ENCODE measurements at places on chromosomes 2 and 18.

DNA sequence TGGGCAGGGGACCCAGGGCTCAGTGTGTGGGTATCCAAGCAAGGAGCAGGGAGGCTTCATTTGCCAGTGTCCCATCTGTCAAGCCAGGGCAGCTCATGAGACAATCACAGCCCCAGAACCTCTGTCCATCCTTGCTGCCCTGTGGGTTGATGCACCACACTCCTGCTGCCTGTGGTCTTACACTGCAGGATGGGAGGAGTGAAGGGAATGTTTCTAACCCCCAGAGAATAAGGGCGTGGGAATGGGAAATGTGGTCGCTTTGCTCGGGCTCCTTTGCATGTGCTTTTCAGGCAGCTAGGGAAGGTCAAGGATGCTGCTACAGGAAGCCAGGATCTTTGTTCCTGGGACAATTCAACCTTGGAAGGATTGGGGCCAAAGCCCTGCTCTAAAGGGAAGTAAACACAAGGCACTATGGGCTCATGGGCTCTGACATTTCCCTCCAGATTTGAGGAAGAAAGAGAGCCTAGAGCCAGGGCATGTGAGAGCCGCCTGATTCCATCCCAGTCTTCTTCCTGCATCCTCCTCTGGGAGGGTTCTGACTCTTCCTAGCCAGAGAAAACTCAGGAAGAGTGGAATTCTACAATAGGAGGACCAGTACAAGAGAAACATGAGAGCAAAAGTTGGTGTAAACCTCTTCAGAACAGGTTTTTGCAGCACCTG is 18.8 kb upstream of the MAP3K20 start:
- no peak for DNase-seq

- DNase-seq = no peak
Observed at GRCh38 chr2:240431271-240431660, 4.2 kb upstream of the GPC1 start.

DNA sequence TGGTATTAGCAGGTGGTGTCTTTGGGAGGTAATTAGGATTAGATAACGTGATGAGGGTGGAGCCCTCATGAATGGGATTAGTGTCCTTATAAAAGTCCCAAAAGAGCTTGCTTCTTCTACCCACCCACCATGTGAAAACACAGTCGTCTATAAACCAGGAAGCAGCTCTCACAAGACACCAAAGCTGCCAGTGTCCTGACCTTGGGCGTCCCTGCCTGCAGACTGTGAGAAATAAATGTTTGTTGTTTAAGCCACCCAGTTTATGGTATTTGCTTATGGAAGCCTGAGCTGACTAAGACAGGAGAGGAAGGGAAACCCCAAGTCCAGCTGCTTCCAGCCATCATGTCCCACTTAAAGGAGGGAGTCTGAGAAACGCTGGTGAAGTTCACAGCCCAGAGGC is 13.6 kb downstream of the ADI1 start:
- DNase-seq = no peak

DNA sequence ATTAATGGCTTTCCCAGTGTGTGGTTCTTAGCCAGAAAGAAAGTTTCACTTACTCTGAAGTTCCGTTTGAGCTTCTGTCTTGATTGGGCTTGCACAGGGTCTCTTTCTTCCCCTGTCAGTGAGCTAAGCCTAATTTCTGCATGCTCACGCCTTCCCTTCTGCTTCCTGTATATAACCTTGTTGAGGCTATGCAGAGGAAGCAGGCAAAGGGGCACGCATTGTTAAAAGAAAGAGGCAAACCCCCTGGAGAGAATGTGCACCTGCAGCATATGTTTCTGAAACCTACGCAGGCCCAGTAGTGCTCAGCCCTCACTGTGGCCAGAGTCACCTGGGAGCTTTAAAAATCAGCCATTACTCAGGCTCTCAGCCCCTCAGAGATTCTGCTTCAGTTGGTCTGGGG is 14.5 kb upstream of the PLA2R1 start:
- DNase-seq = no peak

GRCh38 chr2:9296559-9296958 is 89.9 kb downstream of the ASAP2 start:
- DNase-seq = no peak

DNA sequence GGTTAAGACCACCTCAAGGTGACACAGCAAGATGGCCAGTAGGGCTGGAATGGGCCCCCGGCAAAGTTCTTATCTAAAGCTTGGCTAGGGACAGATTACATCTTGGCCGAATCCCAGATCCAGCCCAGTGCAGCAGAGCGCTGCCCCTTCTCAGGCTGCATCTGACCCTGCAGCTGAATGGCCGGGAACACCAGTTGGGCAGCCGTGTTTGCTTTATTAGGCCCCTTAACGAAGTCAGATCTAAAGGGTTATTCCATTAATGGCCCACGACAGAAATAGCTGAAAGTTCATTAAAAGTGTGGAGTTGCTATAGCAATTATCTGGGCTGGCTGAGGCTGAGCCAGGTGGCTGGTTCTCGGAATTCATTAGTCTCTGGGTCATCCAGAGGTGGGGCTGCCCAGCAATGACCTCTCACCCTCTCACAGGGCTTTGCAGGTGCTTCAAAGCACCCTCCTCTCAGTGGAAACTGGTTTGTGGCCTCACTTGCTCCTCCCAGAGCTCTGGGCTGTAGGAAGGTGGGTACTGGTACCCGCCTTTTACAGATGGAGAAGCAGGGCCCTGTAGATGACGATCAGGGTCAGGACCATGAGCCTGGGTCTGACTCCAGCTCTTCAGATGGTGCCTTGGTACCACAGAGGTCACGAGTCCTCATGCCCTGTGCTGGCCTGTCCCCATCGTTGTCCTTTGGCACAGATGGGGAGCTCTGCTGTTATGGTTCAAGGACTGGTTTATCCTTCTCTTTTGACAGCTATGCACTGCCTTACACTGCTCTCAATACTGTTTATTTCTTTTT is 68.8 kb downstream of the EMX1 start:
- DNase-seq = no peak

DNA sequence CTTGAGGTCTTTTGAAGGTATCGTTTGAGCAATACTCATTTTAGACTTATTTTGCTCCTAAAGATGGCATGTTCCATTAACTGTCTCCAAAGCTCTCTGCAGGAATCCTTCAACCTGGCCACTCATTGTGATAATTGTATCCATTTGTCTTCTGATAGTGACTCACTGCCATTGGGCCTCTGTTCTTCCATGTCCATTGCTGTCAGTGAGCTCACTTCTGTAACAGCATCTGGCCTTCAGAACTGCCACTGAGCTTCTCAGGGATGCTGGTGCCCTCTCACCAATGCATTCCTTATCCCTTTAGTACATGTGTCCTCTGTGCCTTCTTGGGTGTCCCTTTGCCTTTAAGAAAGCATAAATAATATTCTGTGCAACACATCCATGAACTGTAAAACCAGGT is 71.6 kb downstream of the MREG start:
- DNase-seq = no peak

DNA sequence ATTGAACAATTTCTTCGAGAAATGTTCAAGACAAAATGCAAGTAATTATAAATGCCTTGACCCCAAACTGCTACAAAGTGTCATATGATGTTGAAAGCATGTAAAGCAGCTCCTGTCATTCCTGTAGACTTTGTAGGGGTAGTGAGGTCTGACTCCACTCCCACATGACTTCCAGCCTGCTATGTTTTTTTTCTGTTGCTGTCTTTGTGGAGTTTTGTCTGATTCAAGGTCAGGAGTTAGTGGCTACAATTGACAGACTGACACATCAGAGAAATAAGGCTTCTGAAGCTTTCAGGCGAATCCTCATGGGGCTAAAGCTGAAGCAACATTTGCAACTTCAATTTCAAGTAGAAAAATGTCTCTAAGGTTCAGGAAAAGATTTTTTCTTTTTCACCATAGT is 63.9 kb upstream of the CCDC195 start:
- DNase-seq = no peak

- no peak for DNase-seq
Observed at GRCh38 chr18:2559249-2559648, 12.1 kb downstream of the METTL4 start.

- no peak for DNase-seq
Observed at GRCh38 chr2:172281648-172282570, 145.5 kb upstream of the ITGA6 start.

DNA sequence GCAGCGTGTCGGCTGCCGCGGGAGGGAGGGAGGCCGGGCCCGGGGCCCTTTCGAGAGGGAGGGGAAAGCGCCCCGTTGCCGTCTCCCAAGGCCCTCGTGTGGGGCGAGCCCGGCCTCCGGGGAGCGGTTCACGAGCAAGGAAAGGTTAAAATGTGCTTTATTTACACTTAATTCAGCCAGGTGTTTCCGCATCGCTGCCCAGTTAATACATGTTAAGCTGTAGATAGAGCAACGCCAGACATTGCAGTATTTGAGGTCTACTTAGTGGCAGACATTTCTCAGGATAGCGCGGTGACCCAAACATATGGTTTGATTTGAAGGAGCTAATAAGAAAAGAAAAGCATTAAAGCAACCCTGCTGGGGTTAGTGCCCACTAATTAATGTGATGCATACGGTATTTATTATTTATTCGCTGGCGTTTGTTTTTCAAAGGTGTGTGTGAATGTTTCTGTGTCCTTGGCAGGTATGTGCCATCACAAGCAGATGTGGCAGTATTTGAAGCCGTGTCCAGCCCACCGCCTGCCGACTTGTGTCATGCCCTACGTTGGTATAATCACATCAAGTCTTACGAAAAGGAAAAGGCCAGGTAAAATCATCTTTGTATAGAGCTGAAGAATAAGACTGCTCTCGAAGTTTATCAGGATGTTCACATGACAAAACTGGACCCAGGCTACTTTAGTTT is 571 bp downstream of the EEF1B2 start:
- no peak for DNase-seq

DNA sequence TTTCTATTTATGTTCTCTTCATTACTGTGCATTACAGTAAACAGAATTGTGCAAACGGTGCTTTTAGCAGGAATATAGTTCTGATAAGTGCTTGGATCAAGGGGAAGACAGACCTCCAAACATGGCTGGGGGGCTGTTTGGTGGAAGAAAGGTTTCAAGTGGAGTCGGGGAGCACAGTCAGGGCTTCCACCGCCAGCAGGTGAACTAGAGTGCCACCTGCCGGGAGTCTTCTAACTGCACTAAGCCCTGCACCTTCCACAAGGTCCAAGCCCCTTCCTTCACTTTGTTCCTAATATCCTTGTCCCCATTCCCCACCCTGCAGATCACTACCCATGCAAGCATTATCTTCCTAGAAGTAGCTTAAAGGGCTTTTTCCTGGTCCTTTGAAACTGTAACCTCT is 11.1 kb downstream of the ONECUT2 start:
- DNase-seq = no peak

Measured in GM12864 (cell line).